ENCODE measurements at places on chromosomes 2 and 18.
A peak's percentile ranks its signal among the peaks of the same experiment; 100 is the strongest.

GRCh38 chr2:197309691-197310231, 819 bp downstream of the ANKRD44 start:
- peak; percentile 64 for DNase-seq

DNA sequence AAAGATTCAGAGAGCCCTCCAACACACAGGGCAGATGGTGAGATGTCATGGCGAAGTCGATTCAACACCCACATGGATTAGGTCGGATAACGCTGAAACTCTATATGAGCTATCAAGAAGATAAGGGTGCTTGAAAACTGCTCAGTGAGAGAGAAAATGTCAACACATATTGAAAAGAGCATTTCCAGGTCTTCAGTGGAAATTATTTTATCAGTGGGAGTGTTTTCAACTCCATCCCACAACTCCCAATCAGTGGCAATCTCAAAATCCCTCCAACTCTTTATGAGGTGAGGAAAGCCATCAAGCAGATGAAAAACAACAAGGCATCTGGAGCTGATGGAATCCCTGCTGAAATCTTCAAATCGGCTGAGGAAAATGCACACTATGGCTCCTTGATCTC, 104.5 kb upstream of the KLHL14 start:
- DNase-seq, result no peak

DNA sequence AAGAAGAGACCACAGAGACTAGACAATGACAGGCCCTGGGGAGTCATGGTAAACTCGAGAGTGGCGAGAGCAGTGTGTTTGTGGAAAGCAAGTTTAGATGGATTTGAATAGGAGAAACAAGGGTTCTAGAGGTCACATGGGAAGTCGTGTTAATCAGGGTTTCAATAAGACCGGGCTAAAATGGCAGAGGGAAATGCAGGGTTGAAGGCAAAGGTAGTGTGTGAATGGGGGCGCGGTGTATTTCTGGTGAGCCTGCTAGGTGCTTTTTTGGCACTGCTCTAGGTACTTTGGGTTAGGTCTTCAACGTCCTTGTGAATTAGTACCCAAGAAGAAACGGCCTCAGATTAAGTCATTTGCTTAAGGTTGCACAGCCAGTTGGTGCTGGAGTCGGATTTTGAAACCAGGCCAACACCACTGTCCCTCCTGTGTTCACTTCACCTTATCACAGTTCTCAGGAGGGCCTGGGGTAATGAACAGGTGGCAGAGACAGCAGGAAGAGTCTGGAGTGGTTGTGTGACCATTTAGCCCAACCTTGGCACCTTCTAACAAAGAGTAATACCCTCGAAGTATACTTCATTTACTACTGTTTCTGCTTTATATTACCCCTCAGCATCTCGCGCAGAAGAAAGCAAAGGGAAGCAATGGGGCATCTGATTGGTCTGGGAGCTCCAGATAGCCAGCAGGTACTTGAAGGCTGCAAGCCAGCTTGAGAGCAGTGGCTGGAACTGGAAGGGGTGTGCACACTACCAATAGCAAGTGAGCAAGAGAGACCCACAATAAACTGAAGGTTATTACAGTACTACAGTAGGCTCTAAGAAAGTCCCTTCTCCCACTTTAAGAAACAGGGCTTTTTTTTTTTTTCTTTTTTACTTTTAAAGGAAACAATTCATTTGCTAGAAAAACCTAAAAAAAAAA, 33.4 kb upstream of the GAREM2 start:
- DNase-seq, result no peak

- no peak for DNase-seq
These were observed 64.6 kb upstream of the SERPINE2 start for GRCh38 chr2:224103651-224104050.

GRCh38 chr2:164024396-164024795, 288.6 kb upstream of the FIGN start:
- DNase-seq, result no peak

GRCh38 chr2:37060446-37060845, 23.7 kb downstream of the HEATR5B start:
- DNase-seq, result no peak

GRCh38 chr2:105194022-105194675, 47.4 kb upstream of the GPR45 start:
- DNase-seq, result peak; percentile 65

DNA sequence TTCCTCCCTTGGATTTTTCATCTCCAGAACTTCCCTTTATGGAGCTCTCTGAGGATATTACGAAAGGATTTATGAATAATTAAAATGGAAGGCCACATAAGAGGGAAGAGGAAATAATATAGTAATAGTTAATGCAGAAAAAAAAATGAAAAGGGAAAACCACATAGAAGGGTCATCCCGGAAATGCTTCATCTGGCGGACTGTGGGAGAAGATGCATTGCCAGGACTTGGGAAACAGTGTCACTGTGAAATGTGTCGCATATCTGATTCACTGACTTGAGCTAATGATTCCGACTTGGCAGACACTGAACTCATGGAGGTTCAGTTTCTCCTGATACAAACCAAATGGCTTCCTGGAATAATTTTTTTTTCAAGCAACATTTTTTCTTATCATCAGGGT, 129.9 kb upstream of the RMP24 start:
- DNase-seq, result no peak

DNA sequence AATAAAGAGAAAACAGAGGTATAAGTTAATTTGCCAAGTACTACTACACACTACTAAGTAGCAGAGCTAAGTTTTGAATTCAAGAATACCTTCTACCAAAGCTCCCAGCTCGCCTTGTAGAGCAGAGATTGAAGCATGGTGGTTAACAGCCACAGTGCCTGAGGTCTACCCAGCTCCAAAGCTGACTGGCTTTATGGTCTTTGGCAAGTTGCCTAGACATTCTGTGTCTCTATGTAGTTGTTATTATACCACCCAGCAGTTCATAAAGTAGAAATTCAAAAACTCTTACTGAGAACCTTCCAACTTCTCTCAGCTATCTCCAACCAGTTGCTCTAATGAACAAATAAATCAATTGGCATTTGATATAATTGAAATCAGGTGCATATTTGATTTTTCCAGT, 87.8 kb downstream of the PDE11A start:
- DNase-seq, result no peak

DNA sequence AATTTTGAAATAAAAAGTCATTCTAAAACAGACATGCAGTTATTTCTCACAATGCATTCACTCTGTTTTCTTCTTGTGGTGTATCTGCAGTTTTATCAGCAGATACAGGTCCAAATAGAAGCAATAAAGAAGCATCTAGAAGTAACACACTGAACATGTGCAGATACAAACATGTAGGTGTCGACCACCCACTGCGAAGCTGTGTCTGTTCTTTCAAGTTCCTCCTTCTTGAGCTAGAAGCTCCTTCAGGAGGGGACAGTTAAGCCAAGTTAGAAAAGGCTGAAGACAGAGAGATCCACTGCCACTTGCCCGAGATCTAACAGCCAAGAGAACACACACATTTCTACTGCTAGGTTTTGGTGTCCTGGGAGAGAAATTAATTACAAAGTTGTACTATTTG, 30.1 kb downstream of the WDFY1 start:
- DNase-seq, result no peak

DNA sequence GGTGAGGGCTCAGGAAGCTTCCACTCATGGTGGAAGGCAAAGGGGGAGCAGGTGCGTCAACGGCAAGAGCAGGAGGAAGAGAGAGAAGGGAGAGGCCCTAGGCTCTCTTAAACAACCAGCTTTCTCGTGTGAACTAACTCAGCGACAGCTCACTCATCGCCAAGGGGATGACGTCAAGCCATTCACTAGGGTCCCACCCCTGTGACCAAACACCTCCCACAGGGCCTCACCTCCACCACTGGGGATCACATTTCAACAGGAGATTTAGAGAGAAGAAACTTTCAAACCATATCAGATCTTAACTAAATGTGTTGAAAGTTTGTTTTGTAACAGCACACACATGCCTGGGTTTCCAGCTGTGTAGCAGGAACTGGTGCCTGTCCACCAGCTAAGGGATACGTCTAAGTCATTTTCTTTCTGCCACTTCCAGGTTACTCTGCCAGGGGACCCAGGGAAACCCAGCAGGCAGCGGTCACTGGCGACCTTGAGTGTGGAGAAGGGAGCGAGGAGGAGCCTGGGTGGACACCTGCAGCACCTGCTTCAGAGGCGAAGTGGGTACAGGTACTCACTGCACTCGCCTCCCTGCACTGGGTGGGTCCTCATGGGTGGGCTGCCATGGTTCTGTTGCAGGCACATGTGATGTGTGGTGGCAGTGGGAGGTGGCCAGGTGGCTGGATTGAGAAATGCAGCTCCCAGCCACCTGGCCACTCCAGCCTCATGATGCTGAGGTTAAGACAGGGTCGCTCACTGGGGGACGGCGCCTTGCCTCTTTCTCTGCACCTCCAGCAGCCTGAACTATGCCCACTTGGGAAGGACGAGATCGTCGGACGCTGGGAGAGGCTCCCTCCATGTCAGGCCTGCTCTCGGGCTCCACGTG, 8.4 kb upstream of the GPC1 start:
- no peak for DNase-seq

DNA sequence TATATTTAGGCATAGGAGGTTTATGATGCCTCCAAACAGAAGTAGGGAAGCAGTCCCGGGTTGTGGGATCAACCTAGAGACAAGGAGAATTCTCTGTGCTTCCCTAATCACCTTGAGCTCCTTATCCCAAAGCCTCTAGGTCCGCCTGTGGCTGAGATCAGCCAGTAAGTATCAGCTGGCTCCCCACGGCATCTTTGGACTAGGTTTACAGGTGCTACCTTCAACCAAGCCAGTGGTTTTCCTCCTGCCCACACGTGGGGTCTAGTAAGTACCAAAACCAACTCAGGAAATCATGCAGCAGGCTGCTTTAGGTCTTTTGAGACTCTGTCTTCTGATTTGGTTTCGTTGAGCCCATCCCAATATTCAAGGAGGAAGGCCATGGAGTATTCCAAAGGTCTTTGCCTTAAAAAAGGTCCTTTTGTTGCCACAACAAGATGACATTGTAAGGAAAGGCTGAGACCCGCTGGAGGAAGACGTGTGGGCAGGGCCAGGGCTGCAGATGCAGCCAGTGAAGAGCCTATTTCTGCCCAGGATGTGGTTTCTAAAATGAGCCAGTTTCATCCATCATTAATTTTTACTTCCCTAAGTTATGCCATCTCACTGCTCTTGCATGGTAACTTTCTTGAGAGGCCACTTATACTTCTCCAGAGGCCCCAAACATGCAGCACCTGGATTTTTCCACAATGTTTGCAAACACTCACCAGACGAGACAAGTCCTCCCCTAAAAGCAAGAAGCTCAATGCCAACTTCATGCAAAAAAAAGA, 248.7 kb downstream of the RNF152 start:
- DNase-seq, result no peak

DNA sequence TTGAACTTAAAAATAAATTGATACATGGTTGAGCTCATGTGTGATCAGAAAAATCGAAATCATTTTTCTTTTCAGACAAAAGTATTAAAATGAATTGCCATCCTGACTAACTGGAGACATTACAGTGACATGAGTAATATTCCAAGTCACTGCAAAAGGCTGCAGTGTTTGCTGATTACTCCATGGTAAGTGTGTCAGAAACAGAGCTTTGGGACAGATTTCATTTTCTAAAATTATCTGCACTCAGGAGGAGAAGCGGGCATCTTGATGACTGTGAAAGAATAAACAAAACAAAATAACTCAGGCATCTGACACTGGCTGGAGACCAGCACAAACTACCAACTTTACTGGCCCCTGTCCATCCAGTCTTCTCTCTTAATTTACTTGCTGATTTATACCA, 312.3 kb upstream of the PIK3C3 start:
- DNase-seq, result no peak

Measured in brain (organoid and tissue), 16 donors.